ENCODE measurements at places on chromosomes 4 and X. TPM values are rescaled to one million over a fixed set of nuclear protein-coding genes. Genes with fewer than 3 reads are reported as not detected.

Gene IBSP
- polyA plus RNA-seq: not detected

Gene OPRPN
- polyA plus RNA-seq: not detected

Gene KIF4A
- polyA plus RNA-seq: 10.0 TPM

Gene USP46
- 6.0 TPM for polyA plus RNA-seq

Gene ADAMTS3
- 0.66 TPM for polyA plus RNA-seq

Gene BEND2
- polyA plus RNA-seq: not detected

Gene ELK1
- polyA plus RNA-seq: 24.3 TPM

Gene ODAPH
- not detected for polyA plus RNA-seq

Gene IL21
- not detected for polyA plus RNA-seq

Gene USP17L28
- not detected for polyA plus RNA-seq

- no peak for DNase-seq
Measured at GRCh38 chr4:41452484-41453225, 85.3 kb upstream of the LIMCH1 start.

DNA sequence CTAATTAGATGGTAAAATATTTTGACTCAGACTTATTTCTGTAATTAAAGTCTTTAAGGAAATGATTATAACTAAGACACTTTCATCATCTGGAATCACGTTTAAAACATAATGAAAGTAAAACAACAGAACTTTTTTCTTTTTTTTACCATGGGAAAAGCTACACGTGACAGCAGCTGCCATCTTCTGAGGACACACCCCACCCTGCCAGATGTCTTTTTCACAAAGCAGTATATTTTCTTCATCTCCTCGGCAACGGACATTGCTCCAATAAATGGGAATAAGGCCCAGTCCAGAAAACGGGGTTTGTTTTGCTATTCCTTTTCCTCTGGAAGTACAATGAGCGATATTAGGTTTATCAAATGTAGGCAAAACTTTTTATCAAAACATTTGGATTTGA is 17.5 kb downstream of the PRSS12 start:
- DNase-seq: no peak

- DNase-seq: no peak
Measured at GRCh38 chr4:8033829-8034528, 94.3 kb upstream of the AFAP1 start.

DNA sequence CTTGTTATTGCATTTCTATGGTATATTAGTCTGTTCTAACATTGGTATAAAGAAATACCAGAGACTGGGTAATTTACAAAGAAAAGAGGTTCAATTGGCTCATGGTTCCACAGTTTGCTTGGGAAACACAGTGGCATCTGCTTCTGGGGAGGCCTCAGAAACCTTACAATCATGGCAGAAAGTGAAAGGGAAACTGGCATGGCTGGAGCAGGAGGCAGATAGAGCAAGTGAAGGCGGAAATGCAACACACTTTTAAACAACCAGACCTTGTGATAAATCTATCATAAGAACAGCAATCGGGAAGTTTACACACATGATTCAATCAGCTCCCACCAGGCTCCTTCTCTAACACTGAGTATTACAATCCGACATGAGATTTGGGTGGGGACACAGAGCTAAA is 346.6 kb upstream of the GNPDA2 start:
- DNase-seq: no peak

DNA sequence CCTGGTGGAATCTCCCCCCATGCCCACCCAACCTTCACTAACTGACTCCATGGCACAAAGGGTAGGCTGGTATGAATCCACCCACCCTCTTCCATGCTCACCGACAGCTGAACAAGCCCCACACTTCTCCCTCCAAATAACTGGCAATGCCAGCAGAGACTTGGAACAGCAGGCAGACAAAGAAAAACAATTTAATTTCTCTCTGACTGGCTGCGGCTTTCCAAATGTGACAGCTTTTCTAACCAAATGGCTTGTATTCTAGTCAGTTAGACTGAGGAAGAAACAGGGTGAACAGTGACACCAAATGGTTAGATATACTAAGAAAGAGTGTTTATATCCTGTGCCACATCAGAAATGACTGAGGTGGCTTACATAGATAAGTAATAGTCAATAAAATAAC is 199.3 kb upstream of the ADAMTS3 start:
- DNase-seq: no peak

GRCh38 chrX:42366181-42366580 is 411.8 kb downstream of the PPP1R2C start:
- DNase-seq: no peak

DNA sequence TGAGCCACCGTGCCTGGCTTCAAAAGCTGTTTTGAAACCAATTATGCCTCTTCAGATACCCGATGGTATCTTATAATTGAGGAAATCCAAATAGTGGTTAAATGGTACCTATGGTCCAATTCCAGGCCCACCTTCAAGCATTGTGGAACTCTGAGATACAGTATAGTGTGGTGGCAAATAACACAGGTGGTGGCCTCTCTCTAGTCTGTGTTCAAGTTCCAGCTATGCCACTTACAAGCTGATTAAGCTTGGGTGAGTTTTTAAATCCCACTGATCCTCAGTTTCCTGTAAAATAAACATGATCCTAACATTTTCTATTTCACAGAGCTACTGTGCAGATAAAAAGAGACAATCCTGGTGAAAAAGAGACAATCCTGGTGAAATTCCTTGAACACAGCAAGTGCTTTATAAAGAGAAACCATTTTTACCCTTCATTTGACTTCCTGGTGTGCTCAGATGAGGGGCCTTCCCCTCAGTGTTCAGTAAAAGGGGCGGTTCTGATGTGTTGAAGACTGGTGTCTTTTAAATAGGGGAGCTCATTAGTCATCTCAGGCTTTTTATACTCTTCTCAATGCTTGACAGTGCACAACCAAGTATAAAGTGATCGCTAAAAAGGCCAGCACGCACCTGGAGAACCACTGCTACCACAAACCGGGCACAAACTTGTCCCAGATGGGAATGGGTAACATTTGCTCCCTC is 30.8 kb upstream of the CD40LG start:
- DNase-seq: no peak

DNA sequence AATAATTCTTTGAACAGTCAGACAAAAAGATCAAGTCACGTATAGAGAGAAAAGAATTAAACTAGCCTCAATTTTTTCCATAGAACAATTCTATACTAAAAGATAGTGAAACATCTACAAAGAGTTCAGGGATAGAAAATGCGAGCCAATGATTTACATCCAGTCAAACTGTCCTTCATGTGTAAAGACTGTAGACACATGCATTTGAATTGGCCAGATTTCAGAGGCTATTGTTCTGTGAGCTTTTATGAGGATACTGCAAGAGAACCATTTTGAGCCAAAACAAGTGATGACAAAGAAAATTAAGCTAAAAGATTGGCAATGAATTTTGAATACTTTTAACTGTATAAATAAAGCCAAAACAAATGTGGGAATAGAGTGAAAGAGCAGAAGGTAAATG is 1230.3 kb downstream of the RPA4 start:
- no peak for DNase-seq

DNA sequence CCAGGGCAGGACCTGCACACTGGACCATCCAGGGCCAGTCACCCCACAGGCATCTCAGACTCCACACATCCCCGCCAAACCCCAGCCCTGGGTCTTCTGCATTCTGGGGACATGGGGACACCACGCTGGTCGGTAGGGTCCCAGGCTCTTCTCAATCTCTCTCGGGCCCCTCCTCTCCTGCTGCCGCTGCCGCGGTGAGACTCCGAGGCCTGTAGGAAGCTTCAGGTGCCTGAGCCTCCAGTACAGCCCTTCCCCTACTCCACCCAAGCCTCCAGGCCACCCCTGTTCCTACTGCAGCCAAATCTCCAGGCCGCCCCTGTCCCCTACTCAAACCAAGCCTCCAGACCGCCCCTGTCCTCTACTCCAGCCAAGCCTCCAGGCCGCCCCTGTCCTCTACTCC is 5.5 kb upstream of the ASMT start:
- no peak for DNase-seq

DNA sequence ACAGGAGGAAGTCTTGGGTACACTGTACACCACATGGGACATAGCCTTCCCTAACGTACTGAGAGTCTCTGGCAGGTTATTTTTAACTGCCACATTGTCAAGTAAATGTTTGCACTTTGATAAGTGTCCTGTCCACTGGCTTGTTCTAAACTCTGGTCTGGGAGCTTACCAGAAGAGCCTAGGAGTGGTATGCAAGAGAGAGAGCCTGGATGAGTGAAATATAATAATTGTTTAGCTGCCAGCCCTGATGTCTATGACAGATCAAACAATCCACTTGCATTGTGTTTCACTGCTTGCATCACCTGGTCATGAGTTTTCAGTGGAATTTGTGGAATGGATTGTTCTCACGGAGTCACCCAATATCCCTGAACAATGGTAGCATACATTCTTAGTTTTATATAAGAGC is 91.6 kb downstream of the SHROOM3 start:
- DNase-seq: no peak

DNA sequence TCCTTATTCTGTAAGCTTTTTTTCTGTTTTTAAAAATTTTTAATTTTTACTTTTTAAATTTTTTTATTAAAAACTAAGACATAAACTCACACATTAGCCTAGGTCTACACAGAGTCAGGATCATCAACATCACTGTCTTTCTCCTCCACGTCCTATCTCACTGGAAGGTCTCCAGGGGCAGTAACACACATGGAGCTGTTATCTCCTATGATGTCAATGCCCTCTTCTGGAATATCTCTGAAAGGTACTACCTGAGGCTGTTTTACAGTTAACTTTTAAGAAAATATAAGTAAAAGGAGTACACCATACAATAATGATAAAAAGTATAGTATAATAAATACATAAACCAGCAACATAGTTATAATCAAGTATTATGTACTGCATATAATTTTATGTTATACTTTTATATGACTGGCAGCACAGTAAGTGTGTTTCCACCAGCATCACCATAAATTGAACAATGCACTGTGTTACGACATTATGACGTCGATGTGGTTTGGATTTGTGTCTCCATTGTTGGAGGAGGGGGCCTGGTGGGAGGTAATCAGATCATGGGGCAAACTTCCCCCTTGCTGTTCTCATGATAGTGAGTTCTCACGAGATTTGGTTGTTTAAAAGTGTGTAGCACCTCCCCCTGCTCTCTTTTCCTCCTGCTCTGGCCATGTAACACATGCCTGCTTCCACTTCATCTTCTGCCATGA is 21.3 kb downstream of the IL15 start:
- DNase-seq: no peak

GRCh38 chr4:2936773-2937145 is 26.4 kb downstream of the NOP14 start:
- DNase-seq: peak; percentile 58

GRCh38 chrX:22059775-22060174 is 27.6 kb downstream of the PHEX start:
- no peak for DNase-seq

DNA sequence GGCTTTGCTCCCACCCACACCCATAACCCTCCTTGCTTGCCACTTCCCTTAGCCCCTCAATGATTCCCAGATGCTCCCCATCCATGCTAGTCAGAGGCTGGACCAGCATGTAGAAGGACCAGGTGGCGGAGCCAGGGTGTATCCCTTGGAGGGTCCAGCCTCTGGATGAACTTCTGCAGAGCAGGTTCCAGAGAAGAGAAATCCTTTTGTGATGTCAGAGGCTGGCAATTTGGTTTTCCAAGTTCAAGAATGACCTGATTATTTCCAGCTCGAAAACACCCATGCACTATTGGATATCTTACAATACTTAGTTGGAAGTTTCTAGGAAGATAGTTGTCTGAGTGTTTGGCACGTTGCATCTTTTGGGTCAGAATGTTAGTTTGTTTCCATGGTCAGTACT is 168.3 kb upstream of the RPS6KA3 start:
- DNase-seq: no peak

GRCh38 chrX:10529344-10529743 is 91.0 kb downstream of the MID1 start:
- DNase-seq: peak; percentile 60

- DNase-seq: no peak
Measured at GRCh38 chrX:69506617-69507499, 2.7 kb downstream of the NALF2 start.

GRCh38 chr4:56118055-56118454 is 169.3 kb downstream of the CEP135 start:
- DNase-seq: no peak

GRCh38 chr4:73810191-73810590 is 26.3 kb upstream of the CXCL6 start:
- no peak for DNase-seq

DNA sequence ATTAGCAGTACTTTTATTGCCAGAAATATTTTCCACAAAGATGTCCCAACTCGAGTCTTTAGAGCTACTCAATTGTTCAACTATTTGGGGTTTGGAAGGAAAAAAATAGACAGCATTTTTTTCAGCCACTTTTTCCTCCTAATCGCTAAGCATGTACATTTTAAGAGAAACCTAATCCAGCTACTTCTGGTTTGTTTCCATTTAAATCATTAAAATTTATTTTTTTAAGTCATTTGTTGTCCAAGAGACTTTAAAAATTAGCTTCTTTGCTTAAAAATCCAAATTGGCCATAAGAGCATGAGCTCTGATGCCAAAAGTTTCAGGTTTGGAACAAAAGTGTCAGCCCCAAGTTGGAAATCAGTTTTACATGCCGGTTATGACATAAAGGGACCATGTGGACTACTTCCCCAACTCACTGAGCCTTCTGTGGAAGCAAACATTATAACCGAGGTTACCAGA is 186.3 kb upstream of the INTU start:
- no peak for DNase-seq

- DNase-seq: no peak
Measured at GRCh38 chr4:40448875-40449274, 113.7 kb downstream of the CHRNA9 start.

GRCh38 chr4:56469489-56470210 is 2.2 kb downstream of the SRP72 start:
- DNase-seq: no peak

DNA sequence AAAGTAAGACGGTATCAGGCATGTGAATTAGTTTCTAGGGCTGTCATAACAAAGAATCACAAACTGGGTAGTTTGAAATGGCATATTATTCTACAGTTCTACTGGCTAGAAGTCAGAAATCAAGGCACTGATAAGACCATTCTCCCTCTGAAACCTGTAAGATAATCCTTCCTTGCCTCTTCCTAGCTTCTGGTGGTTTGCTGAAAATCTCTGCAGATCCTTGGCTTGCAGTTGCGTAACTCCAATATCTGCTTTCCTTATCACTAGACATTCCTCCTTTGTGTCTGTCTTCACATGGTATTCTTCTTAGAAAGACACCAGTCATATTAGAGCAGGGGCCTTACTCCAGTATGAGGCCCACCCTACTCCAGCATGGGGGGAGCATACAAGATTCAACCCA is 19.6 kb upstream of the LCORL start:
- no peak for DNase-seq

GRCh38 chr4:85986266-85986665 is 373.6 kb downstream of the MAPK10 start:
- DNase-seq: peak; percentile 29

GRCh38 chr4:122739174-122739573 is 6.7 kb downstream of the BBS12 start:
- peak; percentile 88 for DNase-seq

GRCh38 chr4:105666693-105667092 is 41.8 kb downstream of the INTS12 start:
- DNase-seq: peak; percentile 16

- DNase-seq: peak; percentile 92
Measured at GRCh38 chrX:13110433-13111324, 66.3 kb upstream of the FAM9C start.

All from IMR-90 (cell line).